ENCODE measurements at places on chromosomes 7 and 10.
A peak's percentile ranks its signal among the peaks of the same experiment; 100 is the strongest.

DNA sequence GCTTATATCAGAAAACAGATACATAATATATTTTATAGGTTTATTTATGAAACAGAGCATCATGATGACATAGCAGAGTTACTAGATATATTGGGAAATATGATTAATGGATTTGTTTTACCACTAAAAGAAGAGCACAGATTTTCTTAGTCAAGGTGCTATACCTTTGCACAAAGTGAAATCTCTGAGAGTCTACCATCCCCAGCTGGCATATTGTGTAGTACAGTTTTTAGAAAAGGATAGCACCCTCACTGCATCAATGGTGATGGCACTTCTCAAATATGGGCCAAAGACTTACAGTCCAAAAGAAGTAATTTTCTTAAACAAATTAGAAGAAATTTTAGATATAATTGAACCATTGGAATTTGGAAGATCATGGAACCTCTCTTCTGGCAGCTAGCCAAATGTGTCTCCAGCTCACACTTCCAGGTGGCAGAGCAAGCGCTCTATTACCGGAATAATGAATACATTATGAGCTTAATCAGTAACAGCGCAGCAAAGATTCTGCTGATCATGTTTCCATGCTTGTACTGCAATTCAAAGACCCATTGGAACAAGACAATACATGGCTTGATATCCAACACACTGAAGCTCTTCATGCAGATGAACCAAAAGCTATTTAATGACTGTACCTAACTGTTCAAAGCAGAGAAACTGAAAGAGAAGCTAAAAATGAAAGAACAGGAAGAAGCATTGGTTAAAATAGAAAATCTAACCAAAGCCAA, 21.9 kb upstream of the CREB3L2 start:
- DNase-seq: no peak

DNA sequence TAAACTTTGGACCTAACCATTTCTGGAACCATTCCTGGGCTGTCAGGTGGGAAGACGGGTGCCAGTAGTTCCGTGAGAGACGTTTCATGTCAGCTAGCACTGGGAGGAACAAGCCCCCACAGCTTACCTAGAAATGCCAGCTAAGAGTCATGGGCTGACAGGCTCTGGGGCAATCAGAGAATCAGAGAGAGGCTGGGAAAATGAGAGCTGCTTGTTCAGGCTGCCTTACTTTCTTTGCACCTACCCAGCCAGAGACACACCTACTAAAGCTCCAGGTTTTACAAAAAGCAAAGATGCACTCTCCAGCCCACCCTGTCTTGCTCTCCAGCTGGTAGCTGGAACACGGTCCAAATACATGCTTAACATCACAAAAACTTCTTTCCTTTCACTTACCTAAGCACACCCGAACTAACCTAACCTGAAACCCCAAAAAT, 688 bp downstream of the PTN start:
- peak; percentile 7 for DNase-seq

DNA sequence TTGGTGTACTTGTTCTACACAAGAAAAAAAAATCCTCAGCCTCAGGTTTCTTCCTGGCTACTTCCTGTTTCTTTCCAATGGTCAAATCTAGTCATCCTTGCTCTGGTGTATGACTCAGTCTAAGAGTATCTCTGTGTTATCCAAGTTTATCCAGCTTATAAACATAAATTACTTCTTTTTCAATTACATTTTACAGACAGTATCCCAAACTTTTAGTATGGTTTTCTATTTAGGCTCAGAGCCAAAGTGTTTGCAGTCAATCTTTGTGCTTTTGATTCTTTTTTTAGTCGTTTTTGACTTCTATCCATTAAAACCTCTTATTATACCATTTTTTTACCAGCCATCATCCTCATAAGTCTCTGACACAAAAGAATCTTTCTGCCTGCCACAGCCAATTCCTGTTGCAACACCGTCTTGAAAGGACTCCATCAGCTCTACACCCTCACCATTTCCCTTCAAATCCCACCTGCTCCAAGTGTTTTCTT, 294.6 kb downstream of the PTEN start:
- DNase-seq: no peak

GRCh38 chr10:110803830-110804338, 67.8 kb upstream of the PDCD4 start:
- no peak for DNase-seq

GRCh38 chr10:70561070-70561469, 41.5 kb downstream of the PRF1 start:
- no peak for DNase-seq

GRCh38 chr10:118595598-118596425, at the start of gene PRLHR:
Gene PRLHR (minus strand): TSS chr10:118595648. CDS start chr10:118595244, 404 bp downstream.
- peak; percentile 44 for DNase-seq

DNA sequence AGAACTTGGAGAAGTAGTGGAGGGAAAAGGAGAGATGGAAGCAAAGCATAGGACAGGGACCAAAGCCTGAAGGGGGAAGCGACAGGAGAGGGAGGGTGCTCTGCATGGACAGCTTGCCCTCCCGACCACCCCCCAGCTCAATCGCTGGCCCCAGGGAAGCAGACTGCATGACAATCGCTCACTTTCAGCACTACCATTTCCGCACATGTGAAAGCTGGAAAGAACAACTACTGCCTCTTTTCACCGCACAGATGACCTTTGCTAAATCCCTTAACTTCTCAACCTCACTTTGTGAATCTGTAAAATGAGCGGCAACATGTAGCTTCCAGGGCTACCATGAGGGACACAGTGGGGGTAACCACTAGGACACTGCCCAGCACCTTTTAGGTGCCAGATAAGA, 17.1 kb downstream of the VOPP1 start:
- DNase-seq: no peak

DNA sequence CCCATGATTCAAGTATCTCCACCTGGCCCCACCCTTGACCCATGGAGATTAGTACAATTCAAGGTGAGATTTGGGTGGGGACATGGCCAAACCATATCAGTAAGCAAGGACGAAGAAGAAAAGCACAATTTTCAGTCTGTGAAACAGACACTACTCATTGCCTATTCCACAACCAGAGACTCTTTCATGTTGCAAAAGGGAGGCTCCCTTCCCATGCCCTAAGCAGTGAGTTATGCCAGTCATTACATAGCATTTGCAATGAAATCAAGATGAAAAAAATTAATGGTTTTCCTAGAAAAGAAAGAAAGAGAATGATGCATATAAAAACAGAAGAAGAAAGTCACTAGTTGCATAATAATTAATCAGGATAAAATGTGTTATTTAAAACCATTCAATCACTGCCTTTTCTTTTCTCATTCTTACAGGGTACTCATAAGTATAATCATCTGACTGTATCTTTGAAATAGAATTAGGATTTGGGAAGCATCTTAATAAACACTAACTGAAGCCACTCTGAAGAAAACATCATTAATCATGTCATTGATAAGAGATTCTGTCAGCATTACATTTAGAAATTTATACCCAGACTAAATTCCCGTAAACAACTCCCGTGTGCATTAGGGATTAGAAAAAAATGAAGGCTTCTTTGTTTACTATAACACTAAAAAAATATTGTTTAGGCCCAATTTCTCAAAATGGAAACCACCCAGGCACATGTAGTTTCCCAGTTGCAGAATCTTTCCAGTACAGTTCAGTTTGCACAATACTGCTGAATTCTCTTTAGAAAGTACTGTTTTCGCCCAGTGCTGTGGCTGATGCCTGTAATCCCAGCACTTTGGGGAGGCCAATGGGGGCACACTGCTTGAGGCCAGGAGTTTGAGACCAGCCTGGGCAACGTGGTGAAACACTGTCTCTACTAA, 9.1 kb downstream of the PRPS1L1 start:
- DNase-seq: no peak

DNA sequence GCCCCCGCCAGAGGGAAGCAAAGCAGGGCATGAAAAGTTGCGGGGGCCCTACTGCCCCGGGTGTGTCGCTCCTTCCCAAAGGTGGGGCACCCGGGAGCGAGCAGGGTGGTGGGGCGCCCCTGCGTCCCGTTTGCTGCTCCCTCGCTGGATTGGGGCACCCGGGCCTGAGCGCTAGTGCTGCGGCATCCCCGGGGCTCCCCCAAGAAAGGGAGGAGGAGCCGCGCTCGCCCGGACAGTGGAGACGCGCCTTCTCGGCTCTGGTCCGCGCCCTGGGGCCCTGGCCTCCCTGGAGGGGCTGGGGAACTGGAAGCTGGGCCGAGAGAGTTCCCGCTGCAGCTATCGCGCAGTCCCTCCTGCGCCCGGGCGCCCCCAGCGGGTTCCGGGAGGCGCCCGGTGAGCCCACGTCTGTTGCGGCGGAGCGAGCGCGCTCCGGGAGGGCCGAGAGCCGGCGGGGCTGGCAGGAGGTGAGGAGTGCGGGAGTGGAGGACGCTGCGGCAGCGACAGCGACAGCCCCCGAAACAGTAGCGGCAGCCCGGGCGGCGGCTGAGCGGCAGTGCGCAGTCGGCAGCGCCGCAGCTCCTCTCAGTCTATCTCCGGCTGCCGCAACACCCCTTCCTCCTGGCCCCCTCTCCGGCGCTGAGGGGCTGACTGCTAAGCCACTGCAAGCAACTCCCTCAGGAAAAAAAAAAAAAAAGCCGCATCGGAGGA, 504 bp upstream of the BMPER start:
- peak; percentile 26 for DNase-seq

DNA sequence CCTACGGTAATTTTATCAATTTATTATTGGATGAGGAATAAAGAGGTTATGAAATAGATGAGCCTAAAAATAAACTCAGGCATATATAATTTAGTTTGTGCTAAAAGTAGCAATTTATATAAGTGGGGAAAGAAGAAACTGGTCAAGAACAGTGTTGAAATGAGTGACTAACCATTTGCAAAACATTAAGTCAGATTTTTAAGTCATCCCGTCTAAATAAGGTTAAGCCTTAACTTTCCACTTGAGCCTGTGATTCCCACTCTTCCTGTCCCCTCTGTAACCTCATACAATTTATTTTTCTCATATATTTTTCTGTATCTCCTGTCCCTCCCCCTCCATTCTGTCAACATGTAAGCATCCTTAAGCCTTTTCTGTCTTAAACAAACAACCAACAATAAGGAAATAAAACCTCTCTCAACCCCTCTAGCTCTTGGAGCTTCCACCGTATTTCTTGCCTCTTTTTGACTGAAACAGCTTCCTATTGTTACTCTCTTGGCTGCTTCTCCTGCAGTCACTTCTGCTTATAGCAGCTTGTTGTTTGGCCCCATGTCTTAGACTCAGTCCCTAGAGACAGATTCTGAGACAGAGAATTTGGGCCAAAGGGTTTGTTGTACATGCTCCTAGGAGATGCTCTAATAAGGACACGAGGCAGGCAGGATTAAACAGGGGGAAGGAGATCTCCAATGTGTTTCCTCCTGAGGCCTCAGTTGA, 109.7 kb downstream of the GNAI1 start:
- DNase-seq: no peak

DNA sequence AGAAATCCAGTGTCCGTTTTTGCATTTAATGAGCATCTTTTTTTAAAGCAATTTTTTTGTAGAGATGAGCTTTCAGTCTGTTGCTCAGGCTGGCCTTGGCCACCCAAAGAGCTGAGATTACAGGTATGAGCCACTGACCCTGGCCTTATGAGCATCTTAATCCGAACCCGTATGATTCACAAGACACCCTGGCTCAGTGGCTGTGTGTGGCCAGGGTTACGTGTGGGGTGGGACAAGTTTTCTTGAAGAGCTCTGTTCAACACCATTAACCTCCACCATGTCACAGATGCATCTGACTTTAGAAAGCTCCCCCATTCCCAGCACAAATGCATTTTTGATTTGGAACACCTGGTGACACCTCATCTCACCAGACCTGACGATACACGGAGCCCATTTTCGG, 166.5 kb upstream of the PITRM1 start:
- DNase-seq: no peak

DNA sequence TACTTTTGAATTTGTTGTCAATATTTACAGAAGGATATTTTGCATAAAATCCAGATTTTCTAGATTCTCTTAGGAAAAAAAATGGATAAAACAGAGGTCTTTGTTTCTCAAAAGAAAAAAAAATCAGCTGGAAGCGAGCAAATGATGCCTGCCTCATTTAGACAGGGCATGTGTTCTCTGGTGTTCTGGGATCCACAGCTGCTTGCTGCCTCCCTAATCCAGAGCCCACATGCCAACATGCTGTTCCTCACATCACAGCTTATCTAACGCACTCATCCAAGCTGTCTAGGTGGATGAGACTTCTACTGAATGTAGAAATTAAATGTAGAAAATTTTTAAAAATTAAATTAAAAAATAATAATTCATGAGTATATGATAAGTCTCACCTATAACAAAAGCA, 630.1 kb downstream of the SORCS1 start:
- no peak for DNase-seq
